ENCODE measurements at places on chromosomes 4 and X. TPM values are rescaled to one million over a fixed set of nuclear protein-coding genes. Genes with fewer than 3 reads are reported as not detected.

- no peak for DNase-seq
These were observed 636 bp downstream of the BCOR start for GRCh38 chrX:40097141-40097503.

DNA sequence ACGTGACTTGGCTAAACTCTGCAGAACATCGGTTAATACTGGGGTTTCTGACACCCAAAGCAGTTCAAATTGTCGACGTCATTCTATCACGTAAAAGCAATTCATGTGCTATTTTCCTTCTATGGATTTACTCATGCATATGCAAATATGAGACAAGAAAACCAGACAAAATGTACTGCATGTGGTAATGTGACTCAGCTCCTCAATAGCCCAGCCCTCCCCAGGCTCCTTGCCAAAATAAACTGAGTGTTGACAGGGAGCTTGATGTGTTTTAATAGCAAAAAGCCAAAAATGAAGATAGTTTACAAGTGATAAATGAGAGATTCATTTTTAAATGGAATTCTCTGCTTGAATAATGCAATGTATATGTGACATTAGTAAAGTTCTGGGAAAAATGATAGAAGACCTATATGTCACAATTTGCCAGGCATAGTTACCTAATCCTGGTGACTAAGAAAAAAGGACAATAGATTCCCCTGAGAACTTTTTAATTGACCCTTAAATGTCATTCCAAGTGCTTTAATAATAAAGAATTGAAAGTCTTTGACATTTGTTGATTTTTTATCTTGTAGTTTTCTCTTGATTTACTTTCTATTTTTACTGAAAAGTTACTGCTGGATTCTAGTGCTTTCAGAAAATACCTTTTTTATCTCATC, 1700.6 kb upstream of the TENM3 start:
- DNase-seq: no peak

DNA sequence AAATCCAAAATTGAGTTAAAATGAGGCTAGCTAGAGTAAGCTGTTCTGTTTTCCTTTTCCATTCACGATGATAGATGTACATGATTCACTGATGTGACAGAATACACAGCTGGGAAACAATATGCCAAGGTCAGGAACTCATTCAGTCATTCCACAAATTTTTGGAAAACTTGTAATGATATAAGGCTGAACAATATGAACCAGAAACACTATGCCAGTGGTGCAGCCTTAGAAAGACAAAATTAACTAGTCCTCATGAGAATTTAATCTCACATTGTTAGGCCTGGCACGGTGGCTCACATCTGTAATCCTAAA, 50.0 kb upstream of the NDST3 start:
- no peak for DNase-seq

Gene NSUN7
- total RNA-seq: 0.15 TPM

Gene PPP2R3B
- 118 TPM for total RNA-seq

Gene PHOX2B
- total RNA-seq: not detected

Gene BEND4
- not detected for total RNA-seq

GRCh38 chr4:133275246-133275645, 126.2 kb downstream of the PCDH10 start:
- DNase-seq: no peak

Gene CT47C1
- not detected for total RNA-seq

DNA sequence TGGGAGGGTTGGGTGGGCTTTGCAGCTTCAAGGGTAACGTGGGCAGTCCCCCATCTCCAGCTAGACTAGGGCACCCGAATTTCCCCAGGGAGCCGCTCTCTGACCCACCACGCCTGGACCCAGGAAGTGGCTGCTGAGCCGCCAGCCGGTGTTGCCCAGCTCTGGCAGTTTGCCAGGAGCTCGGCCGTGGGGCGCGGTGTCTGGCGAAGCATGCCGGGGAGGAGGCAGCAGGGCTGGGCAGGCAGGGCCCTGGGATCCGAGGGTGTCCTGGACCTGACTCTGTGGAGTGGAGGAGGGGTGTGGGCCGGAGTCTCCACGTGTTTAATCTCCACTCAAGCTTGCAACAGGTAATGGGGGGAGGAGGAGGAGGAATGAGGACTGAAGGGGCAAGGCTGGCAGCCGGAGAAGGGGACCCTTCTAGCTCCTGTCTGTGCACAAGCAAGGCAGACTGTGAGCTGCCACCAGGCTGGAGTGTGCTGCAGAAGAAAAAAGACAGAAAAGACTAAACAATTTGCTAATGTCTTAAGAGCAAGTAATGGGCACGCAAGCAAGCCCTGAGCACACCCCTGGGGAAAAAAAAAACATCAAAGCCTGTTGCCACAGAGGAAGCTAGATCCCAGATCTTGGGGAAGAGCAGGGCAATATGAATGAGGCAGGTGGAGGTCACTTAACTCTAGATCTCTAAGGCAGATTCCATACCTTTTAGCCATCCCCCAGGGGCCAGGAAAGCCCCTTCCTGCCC, 2.4 kb downstream of the LONRF3 start:
- peak; percentile 17 for DNase-seq

Gene AR
- total RNA-seq: 29.5 TPM

DNA sequence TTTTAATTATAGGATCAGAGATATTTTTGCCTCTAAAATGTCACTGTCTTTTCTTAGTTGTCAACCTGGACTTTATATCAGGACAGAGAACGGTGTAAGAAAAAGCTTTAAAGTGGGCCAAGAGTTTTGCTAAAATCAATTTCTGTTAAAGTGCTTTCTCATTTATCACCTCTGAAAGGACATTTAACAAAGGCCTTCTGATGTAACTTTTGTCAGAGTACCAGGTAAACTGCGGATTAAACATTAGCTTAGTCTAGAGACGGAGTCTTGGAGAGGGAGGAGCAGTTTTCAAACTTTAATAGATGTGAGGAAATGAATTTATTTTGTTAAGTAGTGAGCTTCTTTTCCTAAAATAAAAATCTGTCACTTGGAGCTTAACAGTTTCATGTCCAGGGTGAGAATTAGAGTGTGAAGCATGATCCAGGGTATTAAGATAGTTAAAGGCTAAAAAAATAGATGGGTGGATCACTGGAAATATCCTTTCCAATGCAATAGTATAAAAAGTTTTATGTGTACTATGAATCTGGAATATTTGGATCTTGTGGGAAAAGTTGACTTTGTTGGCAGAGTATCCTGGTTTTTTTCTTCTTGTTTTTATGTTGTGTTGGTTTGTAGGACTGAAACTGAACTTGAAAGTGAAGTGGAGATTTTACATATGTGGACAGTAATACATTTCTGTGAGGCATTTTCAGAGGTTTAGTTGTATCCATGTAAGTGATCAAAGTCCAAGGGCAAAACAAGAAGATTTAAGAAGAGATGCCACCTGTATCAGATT, 33.6 kb upstream of the BMPR1B start:
- DNase-seq: no peak

DNA sequence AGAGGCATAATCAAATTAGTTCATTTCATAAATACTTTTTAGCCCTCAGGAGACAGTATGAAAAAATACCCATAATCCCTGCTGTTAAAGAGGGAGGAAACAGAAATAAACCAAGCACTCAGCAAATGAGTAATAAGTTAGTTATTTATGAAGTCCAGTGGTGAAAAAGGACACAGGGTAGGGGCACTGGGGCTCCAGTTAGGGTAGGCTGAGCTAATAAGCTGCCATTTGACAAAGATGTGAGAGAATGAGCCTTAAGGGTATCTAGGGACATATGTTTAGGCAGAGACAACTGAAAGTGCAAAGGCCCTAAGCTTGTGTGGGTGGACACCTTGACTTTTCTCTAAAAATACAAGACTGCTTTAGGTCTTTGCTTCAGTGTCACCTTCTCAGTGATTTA, 94.4 kb downstream of the IL15 start:
- no peak for DNase-seq

- no peak for DNase-seq
These were observed 390.3 kb downstream of the SH2D1A start for GRCh38 chrX:124736553-124737270.

Gene GAK
- total RNA-seq: 27.5 TPM

- peak; percentile 35 for DNase-seq
These were observed 108.7 kb upstream of the ATP6AP2 start for GRCh38 chrX:40471965-40472648.

Gene STEEP1
- 18.6 TPM for total RNA-seq

GRCh38 chr4:99473131-99473530, 37.7 kb upstream of the C4orf17 start:
- DNase-seq: no peak

GRCh38 chr4:176261481-176261880, 7.5 kb downstream of the ASB5 start:
- no peak for DNase-seq

Gene CENPU
- 0.36 TPM for total RNA-seq

GRCh38 chr4:82780752-82781231, 17.8 kb downstream of the SCD5 start:
- DNase-seq: peak; percentile 83

Gene PGK1
- 291 TPM for total RNA-seq

Gene PAGE2B
- not detected for total RNA-seq

- no peak for DNase-seq
These were observed 10.7 kb upstream of the CPE start for GRCh38 chr4:165368114-165368513.

DNA sequence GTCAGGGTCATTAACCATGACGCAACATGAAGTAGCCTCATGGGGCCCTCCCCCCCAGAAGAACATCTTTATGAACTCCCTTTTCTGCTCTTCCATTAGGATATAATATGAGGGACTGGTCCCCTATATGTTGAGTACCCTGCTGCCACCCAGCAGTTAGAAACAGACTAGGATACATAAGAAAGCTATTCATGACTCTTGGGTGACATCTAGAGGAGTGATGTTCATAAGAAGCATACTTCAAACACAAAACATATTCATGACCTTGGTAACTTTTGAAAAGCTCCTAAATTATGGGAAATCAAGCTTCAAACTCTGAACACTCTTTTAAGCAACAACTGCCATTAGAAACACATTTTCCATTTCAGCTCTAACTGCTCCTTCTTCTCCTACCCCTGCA, 155.2 kb upstream of the SPIN4 start:
- DNase-seq: no peak

DNA sequence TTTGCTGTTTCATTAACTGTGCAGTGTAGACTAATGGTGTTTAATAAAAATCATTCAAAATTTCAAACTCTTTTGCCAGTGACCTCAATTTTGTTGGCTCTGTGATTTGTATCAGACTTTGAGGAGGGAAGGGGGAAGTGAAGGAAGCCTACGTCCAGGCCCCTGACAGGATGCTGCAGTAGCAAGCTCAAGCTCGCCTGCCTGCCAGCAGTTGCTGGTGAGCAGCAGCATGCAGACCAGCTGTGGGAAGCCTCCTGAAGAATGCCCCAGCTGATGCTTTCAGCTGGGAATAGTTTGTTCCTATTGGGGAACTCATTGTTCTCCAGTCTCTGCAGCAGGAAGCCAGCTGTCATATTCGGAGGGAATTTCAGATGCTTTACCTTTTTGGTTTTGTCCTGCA, 495.2 kb downstream of the AFF2 start:
- DNase-seq: no peak

Gene DOK7
- 27.7 TPM for total RNA-seq

Gene AMTN
- not detected for total RNA-seq

Gene AFAP1
- 4.5 TPM for total RNA-seq

GRCh38 chr4:124640022-124640730, 72.4 kb downstream of the ANKRD50 start:
- DNase-seq: no peak

GRCh38 chr4:1559896-1560650, 124.0 kb downstream of the FAM53A start:
- no peak for DNase-seq

- no peak for DNase-seq
These were observed 50.2 kb upstream of the BCOR start for GRCh38 chrX:40147971-40148370.

DNA sequence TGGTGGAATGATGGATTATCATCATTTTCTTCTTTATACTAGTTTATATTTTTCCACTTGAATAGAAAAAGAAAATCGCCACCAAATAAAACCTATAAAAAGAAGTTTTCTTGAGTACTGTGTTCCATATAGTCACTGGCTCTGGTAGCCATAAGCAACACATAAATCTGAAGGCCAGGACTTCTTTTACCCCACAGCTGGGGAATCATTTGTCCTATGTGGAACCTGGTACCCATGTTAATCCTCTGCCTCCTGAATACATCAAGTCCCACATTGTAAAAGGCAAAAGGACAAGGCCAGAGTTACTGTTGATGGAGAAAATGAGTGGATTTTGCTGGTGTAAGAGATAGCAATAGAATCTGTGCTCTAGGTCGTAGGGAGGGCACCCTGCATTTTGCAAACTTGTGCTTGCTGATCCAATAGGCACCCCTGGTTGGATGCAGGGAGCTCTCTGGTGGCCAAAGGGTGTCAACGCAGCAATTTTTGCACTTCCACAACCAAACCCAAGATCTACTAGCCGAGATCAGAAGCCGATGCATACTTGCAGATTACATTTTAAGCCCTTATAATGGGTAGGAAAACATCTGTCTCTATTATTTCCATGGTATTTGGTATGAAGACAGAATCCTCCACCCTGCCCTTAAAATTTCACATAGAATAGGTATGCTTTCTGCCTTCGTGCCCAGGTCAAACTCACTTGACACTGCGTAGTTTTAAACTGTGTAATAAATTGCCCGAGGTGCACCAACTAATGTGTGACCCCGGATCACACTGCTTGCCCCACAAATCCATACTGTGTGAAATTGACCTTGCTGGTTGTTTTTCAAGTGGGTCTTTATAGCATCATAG, 146.2 kb upstream of the SCML1 start:
- DNase-seq: peak; percentile 50

- DNase-seq: no peak
These were observed 17.4 kb downstream of the ZFYVE28 start for GRCh38 chr4:2400841-2401609.

GRCh38 chrX:141258080-141258479, 15.8 kb upstream of the SPANXC start:
- DNase-seq: no peak

Gene MAGEB1
- not detected for total RNA-seq

Gene TBC1D1
- 269 TPM for total RNA-seq

- peak; percentile 17 for DNase-seq
These were observed at the start of gene ARL9 for GRCh38 chr4:56505269-56506130. TSS of gene ARL9 (plus strand) at chr4:56505791. CDS start at chr4:56505863, 72 bp downstream.

Gene CCDC120
- total RNA-seq: 1.1 TPM

GRCh38 chr4:183967266-183967665, 62.2 kb downstream of the STOX2 start:
- no peak for DNase-seq

Gene NALF2
- total RNA-seq: 23.5 TPM

- peak; percentile 43 for DNase-seq
These were observed 12.7 kb upstream of the ADD1 start for GRCh38 chr4:2830632-2831610.

DNA sequence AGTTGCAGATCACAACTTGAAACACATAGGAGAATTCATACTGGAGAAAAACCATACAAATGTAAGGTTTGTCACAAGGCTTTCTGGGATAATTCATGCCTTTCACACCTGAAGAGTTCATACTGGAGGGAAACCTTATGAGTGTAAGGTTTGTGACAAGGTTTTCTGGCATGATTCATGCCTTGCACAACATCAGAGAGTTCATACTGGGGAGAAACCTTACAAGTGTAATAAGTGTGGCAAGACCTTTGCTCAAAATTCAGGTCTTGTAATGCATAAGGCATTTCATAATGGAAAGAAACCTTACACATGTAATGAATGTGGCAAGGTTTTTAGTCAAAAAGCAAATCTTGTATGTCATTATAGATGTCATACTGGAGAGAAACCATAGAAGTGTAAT, 58.8 kb upstream of the ENPEP start:
- no peak for DNase-seq

Gene TMEM31
- total RNA-seq: not detected
